ENCODE measurements at places on chromosomes 3 and 15. TPM values are rescaled to one million over a fixed set of nuclear protein-coding genes. Genes with fewer than 3 reads are reported as not detected.

The RPL35A gene
- 379 TPM for total RNA-seq

The SYNPR gene
- 6.1 TPM for total RNA-seq

DNA sequence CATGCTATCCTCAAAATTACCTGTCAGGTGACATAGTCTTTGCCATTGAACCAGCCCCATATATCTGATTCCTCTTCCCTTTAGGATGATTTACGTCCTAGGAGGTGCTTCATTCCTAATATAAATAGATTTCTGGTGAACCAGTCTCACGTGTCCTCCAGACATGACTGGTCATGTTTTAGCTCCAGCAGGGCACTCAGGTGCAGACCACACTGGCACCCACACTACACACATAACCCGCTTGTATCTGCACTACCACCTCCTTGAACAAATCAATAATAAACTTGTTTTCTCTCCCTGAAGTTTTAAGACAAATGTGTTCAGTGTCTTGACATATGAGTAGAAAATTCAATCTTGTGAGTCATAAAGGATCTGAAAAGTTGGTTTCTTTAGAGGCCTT, 155.5 kb downstream of the GOLIM4 start:
- no peak for DNase-seq

DNA sequence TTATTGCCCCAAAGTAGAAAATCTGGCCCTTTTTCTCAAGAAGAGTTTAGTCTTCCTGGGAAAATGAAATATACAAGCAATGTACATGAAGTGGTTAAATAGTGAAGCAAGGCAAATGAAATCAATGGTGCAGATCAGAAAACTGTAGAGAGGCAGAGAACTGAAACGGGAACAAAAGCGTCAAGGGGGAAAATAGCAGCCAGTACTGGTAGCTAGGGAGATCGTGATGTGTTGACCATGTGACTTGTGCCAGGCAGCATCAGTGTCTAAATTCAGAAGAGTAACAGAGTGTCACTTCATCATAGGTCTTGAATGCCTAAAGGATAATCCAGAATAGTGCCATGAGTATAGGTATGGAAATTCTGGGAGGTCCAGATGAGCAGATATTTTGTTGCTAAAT, 163.1 kb downstream of the CHL1 start:
- DNase-seq, result no peak

DNA sequence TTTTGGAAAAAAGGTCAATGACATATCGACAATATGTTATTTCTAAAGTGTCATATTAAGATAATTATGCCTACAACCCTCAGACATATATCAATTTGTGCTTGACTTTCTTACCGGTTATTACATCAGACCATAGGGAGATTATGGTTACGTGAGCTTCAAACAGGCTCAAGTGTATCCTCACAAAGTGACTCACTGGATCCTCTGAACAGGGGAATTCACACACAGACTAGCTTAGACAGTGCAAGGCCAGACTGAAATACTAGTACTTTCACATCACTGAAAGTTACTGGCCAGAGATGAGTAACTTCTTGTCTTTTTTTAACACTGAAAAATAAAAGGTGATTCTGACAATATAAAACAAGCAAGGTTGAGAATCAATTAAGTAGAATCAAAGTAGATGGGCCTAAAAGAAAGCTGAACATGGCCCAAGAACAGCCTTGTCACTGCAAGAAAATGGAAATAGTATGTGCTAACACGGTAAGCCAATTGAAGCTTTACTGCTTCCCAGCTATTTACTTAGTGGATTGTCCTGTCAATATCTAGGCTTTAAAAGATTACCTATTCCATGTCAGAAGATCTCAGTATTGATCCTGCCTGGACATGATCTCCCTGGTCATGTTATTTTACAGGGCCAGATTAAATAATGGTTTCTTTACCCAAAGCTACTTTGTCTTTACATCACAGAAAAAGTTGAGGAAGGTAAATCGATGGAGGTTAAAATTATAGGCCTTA, 848.6 kb downstream of the ROBO1 start:
- no peak for DNase-seq

- no peak for DNase-seq
Measured at GRCh38 chr15:101560722-101561583, 71.4 kb upstream of the PCSK6 start.

- DNase-seq, result no peak
Measured at GRCh38 chr15:65414841-65415621, 7.7 kb downstream of the IGDCC4 start.

The CPLX3 gene
- total RNA-seq, result 1.00 TPM

- no peak for DNase-seq
Measured at GRCh38 chr15:61396235-61396919, 167.3 kb upstream of the RORA start.

The LMCD1 gene
- total RNA-seq, result 3.4 TPM

- no peak for DNase-seq
Measured at GRCh38 chr3:141291559-141292355, 60.1 kb downstream of the PXYLP1 start.

GRCh38 chr3:129621626-129622225, 15.2 kb upstream of the PLXND1 start:
- DNase-seq, result no peak

The EXOSC7 gene
- total RNA-seq, result 25.5 TPM

GRCh38 chr3:21059404-21059803, 691.6 kb downstream of the ZNF385D start:
- DNase-seq, result no peak

- DNase-seq, result no peak
Measured at GRCh38 chr3:120931593-120931992, 23.6 kb downstream of the STXBP5L start.

The EOMES gene
- total RNA-seq, result 55.9 TPM

DNA sequence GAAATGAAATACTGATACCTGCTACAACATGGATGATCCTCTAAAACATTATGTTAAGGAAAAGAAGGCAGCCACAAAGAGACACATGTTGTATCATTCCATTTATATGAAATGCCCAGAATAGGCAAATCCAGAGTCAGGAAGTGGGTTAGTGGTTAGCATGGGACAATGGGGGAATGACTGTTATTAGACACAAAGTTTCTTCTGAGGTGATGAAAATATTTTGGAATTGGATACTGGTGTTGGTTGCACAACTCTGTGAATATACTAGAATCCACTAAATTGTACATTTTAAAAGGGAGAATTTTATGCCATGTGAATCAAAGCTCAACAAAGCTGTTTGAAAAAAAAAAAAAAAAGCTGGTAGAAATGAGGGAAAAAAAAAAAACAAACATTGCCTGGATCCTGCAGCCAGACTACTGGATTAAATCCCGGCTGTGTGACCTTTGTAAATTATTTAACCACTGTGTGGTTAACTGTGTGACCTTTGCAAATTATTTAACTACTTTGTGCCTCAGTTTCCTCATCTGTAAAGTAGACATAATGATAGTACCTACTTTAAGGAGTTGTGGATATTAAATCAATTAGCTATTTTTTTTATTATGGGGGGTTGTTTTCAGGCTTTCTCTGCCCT, 75.6 kb upstream of the PRICKLE2 start:
- no peak for DNase-seq

DNA sequence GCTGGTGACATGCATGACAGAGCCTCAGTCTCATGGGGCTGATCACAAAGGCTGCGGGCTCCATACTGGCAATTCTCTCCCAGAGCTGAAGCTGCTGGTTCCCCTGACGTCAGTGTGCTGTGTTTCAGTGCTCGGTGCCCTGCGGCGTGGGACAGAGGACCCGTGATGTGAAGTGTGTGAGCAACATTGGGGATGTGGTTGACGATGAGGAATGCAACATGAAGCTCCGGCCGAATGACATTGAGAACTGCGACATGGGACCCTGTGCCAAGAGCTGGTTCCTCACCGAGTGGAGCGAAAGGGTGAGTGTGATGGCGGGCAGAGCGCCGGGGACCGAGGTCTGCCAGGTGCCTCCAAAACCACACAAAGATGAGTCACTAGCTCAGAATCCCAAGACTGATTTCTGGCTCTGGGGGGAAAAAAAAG, 62.0 kb upstream of the NR2E3 start:
- DNase-seq, result no peak

- no peak for DNase-seq
Measured at GRCh38 chr3:147195887-147196286, 210.5 kb downstream of the ZIC4 start.

DNA sequence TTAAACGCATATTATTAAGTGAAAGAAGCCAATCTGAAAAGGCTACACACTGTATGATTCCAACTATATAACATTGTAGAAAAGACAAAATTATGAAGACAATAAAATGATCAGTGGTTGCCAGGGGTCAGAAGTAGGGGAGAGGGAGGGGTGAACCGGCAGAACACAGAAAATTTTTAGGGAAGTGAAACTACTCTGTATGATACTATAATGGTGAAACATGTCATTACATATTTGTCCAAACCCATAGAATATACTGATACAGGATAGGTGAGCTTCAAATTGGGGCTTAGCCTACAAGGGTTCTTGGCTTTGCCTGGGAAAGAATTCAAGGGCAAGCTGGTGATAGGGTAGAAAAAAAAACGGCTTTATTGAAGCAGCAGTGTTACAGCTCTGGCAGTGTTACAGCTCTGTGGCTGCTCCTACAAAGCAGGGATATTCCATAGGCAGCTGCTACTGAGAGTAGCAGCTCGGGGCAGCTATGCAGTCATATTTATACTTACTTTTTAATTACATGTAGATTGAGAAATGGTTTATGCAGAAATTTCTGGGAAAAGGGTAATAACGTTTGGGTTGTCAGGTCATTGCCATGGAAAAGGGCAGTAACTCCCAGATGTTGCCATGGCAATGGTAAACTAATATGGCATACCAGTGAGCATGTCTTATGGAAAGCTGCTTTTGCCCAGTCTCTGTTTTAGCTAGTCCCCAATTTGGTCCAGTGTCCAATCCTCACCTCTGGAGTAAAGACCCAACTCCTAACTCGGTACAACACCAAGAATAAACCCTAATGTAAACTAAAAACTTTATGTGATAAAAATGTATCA, 125.1 kb upstream of the SLC25A36 start:
- DNase-seq, result no peak

DNA sequence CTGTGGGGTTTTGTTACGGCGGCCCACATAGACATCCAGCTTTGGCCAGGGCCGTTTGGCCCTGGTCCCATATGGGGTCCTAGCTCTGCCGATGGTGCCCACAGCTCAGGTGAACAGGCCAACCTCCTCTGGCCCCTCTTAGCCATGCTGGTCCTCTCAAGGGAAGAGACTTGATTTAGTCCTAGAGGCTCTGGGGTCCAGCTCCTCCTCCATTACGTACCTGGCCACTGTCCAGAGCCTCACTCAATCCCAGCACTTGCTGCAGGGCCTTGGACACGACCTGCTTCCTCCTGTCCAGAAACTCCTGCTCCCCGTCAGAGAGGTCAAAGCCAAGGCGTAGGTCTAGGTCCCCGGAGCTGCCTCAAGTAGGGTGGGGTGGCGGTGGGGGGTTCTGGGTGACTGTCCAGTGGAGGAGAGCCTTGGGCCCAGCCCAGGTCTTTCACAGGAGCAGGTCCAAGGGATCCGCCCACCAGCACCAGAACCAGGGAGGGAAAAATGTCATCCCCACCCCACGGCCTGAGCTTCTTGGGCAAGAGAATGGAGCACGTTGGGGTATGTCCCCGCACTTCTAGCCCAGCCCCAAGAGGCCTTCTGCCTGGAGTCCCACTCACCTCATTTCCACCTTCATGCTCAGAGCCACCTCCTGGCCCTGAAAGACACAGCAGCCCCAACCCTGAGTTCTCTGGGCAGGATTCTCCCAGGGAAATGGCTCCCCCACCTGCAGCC, 6.8 kb downstream of the PLA2G4F start:
- no peak for DNase-seq

The TIPIN gene
- 16.0 TPM for total RNA-seq

- no peak for DNase-seq
Measured at GRCh38 chr15:66701422-66702034, 508 bp upstream of the SMAD6 start.

The FOXB1 gene
- 0.91 TPM for total RNA-seq

- DNase-seq, result no peak
Measured at GRCh38 chr3:120769436-120769835, 26.9 kb downstream of the GTF2E1 start.

- DNase-seq, result no peak
Measured at GRCh38 chr3:114420072-114420471, 126.2 kb downstream of the TIGIT start.

GRCh38 chr3:155424323-155424710, 130.8 kb upstream of the STRIT1 start:
- no peak for DNase-seq

GRCh38 chr3:32450992-32451659, 51.5 kb downstream of the CMTM6 start:
- no peak for DNase-seq

The ISL2 gene
- total RNA-seq, result not detected
